Stimulated activated CD8-positive, alpha-beta memory T cell treated with anti-CD3 and anti-CD28 coated beads, Interleukin-15, amount 100 ng/mL, for 4 hours (primary cell): ENCODE measurements at places on chromosomes 5 and 9.

DNA sequence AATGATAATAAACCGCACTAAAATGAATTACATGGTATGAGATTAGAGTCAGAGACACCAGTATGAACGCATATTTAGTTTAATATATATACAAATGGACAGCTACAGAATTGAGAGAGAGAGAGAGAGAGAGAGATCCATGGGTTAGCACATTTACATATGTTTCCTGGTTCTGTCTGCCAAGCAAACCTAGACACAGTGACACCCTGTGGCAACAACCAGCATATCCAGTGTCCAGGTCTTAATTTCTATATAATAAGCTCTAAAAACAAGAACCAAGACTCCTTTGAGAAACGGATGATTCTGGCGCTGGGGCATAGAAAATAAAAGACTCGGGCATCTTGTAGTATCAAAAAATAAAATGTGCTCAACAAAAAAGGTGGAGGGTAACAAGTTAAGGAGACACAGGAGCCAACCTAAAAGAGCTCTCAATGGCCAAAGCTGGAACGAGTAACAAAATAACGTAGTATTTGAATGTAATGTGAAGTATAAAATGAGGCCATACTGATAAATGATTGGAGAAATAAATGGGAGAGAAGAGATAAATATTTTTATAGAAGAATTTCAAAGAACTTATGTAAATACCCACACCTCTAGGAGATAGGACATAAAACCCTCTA lies 84.5 kb downstream of the RFX3 start:
- no peak for DNase-seq

- no peak for DNase-seq
Observed at GRCh38 chr5:124239572-124239971, 506.9 kb downstream of the ZNF608 start.

GRCh38 chr9:98040212-98040611 lies 16.3 kb upstream of the NANS start:
- no peak for DNase-seq

DNA sequence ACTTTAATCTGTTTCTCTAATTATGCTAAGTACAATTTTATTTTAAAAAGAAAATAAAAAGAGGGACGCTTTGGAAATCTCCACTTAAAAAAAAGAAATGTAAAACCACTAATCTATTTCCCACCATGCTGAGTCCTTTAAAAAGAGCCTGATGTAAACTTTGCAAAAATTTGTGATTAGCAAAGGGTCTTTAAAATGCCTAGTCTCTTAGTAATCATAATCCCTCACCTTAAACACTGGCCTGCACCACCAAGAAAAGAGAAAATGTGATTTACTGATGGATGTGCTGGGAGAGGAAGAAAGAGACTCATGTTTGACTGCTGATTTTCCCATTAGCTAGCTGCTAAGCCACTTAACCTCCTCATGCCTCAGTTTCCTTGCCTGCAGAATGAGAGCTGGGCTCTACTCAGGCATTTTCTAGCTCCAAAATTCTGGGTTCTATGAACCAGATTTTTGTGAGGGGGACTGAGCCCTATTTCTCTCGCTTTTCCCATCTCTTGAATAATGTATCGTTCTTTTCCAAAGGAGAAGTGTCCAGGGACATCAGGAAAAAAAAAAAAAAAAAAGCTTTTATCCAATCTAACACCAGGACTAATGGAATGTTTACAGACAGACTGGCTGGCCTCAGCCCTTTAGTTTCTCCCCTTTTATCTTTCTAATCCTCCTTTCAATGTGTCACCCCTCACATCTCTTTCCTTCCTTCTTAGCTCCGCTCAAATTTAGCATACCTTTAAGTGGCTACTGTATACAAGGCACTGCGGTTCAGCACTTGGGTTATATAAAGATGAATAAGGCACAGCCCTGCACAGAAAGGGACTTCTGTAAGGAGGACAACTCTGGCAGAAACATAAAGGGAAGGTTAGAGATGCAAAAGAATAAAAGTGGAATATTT lies 312.4 kb downstream of the ARL15 start:
- DNase-seq, result no peak

DNA sequence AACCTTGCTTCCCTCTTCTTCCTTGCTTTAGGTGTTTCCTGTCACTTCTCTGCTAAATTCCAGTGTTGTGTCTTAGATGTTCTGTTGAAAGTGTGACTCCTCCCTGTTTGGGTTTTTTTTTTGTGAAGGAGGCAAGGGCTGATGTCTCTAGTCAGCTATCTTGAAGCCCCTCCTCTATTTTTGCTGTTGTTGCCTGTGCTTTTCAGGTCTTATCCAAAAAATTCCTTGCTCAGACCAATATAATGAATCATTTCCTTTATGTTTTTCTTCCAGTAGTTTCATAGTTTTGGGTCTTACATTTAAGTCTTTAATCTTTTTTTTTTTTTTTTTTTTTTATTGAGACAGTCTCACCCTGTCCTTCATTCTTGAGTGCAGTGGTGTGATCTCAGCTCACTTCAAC lies 22.3 kb downstream of the RIC1 start:
- no peak for DNase-seq

GRCh38 chr5:149320791-149321330 lies 24.4 kb upstream of the GRPEL2 start:
- no peak for DNase-seq

DNA sequence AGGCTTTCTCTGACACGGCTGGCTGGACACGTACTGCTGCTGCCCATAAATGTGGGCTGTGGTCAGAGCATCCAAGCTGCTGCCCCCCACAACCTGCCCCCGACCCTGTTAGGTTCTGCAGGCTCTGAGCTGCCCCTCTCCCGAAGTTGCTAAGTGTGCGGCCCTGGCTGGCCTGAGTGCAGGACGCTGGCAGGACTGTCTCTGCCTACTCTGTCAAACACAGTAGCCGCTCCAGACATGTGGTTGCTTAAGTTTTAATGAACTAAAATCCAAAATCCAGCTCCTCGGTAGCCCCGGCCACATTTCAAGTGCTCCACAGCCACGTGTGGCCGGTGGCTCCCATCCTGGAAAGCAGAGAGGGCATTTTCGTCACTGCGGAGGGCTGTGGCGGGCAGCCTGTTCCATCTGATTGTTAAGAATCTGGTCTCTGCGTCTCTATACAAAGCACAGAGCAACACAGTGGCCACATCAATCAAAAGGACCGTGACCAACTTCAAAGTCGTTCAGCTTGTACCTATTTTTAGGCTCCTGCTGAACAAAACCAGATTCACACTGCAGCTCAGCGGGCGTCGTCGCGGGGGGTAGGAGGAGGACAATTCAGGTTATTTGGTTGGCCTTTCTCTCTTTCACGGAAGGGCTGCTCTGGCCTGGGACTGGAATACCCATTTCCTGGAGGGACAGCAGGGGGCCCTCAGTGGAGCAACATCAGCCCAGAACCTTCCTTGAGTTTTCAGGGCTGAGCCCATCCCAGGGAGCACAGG lies 68.9 kb downstream of the PTCH1 start:
- no peak for DNase-seq

GRCh38 chr9:104961238-104961637 lies 33.3 kb upstream of the ABCA1 start:
- DNase-seq, result peak; percentile 35

DNA sequence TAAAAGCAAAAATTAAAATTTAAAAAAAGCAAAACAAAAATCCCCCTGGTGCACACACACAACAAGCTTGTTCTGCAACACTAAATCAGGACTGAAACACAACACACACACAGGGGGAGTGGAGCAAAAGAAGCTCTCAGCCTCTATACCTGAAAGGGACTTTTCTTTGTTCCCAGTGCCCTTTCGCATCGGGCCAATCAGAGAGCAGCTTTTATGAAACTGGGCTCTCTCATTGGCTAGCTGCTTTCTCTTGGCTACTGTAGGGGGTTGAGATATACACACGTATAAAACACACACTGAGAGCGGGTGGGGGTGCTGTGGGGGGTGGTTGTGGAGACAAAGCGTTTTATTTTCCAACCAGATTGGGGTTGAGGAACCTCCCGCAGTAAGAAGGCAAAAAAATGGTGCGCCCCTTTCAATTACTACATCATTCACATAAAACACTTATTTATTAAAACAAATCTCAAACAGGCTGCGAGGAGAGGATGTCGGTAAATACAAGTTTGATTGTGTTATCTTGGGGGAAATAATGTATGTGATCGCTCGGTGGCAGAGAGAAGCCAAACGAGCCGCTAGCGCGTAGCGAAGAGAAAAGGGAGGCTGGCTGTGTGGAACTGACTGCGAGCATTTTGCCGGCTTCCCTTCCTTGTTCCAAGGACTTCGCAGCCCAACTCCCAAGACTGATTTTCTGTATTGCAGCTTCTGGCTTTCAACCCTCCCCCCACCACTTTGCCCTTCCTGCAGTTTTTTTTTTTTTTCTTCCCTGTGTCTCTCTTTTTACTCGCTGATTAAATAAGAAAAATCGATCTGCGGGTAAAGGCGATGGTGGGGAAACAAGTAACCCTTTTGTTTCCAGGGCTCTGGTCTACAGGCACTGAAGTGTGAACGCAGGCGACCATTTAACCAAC lies 2.5 kb upstream of the ZNF608 start:
- no peak for DNase-seq

DNA sequence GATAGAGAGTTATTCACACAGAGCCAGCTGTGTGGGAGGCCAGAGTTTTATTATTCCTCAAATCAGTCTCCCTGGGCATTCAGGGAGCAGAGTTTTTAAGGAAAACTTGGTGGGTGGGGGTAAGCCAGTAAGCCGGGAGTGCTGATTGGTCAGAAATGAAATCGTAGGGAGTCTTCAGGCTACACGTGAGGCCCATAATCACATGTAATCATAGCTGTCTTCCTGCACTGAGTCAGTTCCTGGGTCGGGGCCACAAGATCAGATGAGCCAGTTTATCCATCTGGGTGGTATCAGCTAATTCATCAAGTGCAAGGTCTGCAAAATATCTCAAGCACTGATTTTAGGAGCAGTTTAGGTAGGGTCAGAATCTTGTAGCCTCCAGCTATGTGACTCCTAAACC lies 10.8 kb upstream of the TTC39B start:
- DNase-seq, result no peak

DNA sequence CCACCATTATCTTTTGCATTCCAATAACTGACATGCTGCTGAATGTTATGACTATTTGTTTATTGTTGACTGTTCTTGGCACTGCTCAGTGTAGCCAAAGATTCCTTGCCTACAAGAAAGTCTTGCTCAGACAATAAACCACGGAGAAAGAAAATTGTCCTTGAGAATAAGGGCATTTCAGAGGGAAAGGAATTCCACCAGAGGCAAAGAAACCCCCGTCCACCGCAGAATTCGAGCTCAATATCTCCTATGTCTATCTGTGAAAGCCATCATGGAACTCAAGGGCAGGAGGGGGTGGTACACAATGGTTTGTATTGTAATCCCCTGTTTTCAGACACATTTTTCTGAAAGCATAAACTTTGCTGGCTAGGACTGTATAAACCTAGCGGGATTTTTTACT lies 70.3 kb upstream of the ADAMTS16 start:
- no peak for DNase-seq

DNA sequence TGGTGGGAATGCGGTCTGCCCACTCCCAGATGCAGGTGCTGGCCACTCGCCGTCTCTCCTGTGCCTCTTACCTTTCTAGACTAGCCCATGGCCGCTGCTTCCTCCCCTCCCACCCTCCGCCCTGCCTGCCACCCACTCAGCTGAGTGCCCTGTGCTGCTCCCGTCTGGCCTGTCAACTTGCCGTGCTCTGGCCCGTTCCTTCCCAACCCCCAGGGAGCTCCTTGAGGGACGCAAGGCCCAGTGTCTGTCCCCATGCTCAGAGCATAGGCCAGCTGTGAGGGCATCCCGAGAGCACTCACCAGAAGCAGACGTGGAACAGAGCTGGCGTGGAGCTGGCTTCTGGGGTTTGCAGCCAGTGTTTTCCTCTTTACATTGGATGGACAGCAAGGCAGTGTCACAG lies 20.2 kb downstream of the HNRNPH1 start:
- DNase-seq, result no peak

DNA sequence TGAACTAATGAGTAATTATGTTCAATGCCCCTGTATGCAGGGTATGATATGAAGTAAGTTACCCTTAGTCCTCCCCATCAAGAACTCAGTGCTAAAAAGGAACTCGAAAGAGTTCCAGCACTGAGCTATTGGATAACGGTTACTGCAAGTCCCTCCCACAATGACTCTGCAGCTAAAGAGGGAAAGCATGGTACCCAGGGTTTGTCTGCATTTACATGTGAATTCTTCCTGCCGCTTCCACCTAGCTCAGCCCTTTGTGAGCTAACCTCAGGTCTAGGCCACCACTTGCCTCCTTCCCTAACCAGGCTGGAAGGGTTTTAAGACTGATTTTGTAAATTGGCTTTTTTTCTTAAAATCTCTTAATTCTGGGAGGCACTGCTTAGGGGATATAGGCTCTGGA lies 376.8 kb downstream of the EBF1 start:
- no peak for DNase-seq

DNA sequence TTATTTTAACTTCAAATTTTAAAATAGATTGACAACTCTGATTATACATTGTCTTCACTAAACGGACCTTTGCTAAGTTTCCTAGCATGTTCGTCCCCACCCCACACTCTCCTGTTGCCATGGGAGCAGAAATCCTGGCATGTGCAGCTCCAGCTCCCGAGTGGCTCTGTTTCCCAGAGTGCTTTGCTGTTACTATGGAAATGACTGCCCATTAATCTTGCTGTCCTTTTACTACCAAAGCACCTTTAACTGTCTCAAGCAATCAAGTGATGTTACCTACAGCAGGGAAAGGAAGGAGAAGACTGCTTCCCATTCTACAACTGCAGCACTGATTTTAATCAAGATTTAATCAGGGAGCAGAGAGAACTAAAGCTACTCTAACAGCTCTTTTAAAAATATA lies 212.0 kb upstream of the KIF2A start:
- DNase-seq, result no peak

GRCh38 chr9:8863886-8864544 lies 1064.4 kb upstream of the DMAC1 start:
- no peak for DNase-seq

- no peak for DNase-seq
Observed at GRCh38 chr5:18972177-18972576, 1015.8 kb downstream of the CDH18 start.

GRCh38 chr5:120567066-120567465 lies 103.0 kb downstream of the PRR16 start:
- DNase-seq, result no peak

GRCh38 chr9:94167376-94167890 lies 83.2 kb downstream of the PTPDC1 start:
- no peak for DNase-seq

- DNase-seq, result no peak
Observed at GRCh38 chr5:32589942-32590869, 4.8 kb downstream of the SUB1 start.

DNA sequence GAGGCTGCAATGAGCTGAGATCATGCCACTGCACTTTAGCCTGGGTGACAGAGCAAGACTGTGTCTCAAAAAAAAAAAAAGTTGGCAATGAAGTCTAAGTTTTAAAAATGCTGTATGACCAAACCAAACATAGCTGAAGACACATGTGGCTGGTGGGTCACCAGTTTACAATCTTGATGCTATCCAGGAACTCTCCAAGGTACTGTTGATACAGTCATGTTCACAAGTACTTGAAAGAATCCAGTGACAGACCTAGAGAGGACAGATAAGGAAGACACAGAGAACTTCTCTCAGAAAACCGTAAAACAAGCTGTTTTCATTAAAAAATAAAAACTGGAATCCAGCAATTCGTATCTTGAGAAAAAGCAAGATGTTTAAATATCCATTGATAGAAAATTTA lies 95.7 kb downstream of the ACTBL2 start:
- DNase-seq, result no peak

GRCh38 chr5:169548315-169548714 lies 35.3 kb upstream of the SPDL1 start:
- DNase-seq, result no peak

- DNase-seq, result no peak
Observed at GRCh38 chr9:33151007-33151557, 16.1 kb downstream of the B4GALT1 start.

GRCh38 chr9:124863371-124863871 lies 1.5 kb downstream of the ARPC5L start:
- no peak for DNase-seq
